Activated T-cell treated with anti-CD3 and anti-CD28 coated beads, Interleukin-2, amount 50 U/mL, for 48 hours (primary cell): ENCODE measurements at places on chromosomes 12 and 14.

- DNase-seq: no peak
Observed at GRCh38 chr14:71856199-71856919, 75.9 kb upstream of the RGS6 start.

GRCh38 chr12:15716581-15716980 lies 72.6 kb downstream of the EPS8 start:
- no peak for DNase-seq

DNA sequence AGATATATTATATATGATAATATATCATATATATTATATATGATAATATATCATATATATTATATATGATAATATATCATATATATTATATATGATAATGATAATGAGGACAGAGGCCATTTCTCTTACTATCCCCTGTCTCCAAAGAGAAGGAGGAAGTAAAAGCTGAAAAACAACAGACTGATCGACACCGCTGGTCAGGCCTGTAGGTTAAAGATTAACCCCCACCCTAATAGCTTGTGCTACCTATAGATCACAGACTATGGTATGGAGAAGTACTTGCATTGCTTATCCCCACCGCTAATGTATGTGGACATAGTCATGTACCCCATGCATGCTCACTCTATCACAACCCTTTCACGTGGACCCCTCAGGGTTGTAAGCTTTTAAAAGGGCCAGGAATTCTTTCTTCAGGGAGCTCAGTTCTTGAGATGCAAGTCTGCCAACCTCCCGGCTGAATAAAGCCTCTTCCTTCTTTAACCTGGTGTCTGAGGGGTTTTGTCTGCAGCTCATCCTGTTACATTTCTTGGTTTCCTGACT lies 786.1 kb upstream of the TMEM132C start:
- no peak for DNase-seq

- no peak for DNase-seq
Observed at GRCh38 chr12:64273527-64274403, 51.7 kb upstream of the KICS2 start.

DNA sequence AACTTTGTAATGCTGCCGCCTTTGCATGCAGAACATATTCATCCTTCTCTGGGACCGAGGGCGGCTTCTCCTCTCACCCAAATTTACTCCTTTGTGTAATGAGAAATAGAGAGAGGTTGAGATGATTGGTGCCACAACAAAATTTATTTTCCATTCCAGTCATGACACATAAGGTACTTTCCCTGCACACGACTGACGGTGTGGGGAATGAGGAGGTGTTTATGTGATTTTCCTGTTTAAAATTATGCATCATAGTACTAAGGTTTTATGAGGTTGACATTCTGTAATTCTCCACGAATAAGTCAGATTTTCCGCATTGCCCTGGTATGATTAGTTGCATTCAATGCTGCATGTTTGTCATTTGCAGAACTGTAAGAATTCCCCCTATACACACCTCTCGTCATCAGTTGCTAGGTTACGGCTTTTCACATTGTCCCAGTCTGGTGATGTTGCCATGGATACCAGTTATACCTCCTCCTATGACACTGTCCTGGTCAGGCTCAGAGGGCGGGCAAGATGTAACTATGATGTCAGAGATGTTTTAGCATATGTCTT lies 23.1 kb downstream of the BICDL1 start:
- DNase-seq: peak; percentile 78

GRCh38 chr14:80354860-80355581 lies 143.7 kb upstream of the DIO2 start:
- DNase-seq: no peak

DNA sequence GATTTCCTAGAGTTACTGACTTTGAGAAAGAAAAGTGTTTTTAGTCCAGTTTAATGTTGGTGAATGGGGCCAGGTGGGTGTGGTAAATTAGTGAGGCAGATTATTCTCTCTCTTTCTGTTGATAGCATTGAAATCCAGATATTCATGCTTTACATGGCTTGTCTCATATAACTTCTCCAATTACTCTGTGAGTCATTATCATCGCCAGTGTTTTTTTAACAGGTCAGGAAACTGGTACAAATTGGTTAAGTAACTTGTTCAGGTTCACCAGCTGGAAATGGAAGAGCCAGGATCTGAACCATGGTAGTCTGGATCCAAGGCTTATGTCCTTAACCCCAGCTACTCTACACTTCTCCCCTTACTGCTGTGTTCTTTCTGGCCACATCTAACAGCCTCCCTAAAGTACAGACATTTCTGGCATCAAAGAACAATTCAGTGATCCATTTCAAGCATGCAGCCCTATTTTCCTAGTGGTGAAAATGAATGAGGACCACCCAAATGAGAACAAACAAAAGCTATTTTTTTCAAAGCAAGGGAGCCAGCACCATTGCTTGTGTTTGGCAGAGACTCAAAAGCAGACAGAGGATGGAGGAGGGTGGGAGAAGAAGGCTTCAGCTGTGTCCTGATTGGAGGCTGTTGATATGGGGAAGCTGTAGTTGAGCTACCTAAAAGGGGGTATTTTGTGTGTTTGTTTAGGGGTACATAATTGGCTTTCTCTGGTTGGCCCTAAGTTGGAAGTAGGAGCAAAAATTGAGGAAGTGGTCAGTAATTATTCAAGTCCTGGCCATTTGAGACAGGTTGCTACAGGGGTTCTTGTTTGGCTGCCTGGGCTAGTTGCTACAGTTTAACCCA lies 1.7 kb downstream of the IRAK3 start:
- DNase-seq: no peak

DNA sequence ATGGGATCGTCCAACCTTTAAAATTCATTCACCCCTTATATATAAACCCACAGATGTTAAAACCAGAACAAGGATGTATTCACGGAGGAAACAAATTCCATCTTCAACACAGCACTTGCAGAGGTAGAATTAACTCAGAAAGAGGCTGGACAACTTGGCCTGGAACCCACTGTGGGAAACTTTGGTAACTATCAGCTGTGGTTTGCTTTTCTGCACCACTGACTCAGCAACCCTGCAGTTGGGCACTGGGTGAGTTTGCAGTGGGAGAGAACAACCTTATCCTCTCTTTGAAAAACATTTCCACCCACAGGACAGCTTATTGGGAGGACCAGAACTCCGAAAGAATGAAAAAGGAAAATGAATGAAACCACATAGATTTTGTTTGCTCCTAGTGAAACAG lies 66.3 kb downstream of the ZNF664 start:
- DNase-seq: no peak

- no peak for DNase-seq
Observed at GRCh38 chr14:64983439-64984310, 3.0 kb upstream of the FNTB start.

DNA sequence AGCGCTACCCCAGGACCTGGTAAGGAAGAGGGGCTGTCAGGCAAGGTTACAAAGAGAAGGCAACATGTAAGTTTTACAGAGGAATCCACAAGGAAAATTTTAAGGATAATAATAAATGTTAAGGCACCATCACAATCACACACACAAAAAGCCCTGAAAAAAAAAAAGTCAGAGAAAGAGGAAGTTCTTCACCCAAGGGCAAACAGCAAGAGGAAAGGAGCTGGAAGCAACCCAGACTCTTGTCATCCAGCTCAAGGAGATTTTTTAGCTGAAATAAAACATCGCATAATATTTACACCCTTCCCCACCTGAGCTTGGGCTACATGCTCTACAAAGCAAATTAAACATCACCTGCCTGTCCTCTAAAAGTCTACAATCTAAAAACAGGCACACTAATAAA lies 9.5 kb downstream of the SPTB start:
- DNase-seq: no peak

DNA sequence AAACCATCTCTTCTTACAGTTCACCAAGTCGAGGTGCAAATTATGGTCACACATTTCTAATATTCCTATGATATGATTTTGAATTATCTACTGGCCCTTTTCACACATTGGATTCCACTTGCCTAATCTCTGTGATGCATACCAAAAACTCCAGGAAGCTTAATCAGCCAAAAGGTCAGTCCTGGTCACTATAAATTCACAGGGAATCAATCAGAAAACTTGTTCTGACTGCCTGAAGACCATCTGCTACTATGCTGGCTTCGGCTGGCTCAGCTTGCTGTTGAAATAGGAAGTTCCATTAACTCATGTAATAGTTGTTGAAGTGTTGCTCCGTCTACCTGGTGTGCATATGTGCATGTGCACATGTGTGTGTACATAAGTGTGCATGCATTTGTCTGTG lies 142.8 kb upstream of the FLRT2 start:
- DNase-seq: no peak

- DNase-seq: no peak
Observed at GRCh38 chr12:71195338-71195896, 37.6 kb upstream of the TSPAN8 start.

GRCh38 chr12:4787965-4788364 lies 67.8 kb downstream of the GALNT8 start:
- no peak for DNase-seq

DNA sequence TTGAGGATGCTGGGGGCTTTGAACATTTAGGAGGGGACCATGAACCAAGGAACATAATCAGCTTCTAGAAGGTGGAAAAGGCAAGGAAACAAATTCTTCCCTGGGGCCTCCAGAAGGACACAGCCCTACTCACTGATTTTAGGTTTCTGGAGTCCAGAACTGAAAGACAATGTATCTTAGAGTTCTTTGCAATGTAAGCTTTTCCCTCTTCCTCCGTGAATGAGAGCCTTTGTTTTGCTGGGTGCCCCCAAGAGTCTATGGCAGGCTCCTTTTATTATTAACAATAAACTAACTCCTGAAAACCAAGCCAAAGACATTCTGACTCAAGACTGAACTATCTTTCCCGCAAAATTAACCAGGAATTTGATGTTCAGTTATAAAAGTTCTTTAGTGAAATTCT lies 204.1 kb downstream of the STXBP6 start:
- no peak for DNase-seq

DNA sequence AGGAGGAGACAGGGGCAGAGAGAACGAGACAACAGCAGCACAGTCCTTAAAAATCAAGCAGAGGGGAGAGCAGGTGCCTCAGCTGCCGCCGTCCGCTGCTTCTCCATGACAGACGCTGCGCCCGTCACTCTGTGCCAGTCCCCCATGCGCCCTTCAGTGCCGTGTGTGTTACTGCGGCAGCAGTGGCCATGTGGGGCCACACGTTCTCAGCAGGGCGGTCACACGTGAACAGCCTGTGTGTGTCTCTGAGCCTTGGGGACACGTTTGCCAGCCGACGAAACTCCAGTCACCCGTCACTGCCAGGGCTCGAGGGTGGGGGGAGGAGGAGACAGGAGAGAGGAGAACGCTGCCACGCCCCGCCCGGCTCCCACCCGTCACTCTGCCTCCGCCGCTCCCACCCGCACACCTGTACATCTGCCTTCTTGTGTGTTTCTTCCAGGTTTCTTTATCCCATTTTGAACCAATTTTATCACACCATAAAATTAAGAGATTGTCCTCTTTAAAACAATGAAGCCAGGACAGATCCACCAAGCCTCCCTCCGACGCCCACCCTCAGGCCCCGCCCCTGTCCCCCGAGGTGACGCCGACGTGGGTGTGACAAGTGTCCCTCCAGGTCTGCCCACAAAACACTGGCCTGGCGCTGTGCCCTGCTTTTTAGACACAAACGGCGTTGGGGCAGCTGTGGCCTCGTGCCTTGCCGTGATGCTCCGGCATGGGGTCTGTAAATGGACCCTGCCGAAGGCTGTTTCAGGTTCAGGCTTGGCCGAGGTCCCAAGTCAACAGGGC lies 58.2 kb downstream of the GALNT9 start:
- DNase-seq: no peak

- DNase-seq: no peak
Observed at GRCh38 chr14:101363261-101363555, 198.1 kb upstream of the DIO3 start.

DNA sequence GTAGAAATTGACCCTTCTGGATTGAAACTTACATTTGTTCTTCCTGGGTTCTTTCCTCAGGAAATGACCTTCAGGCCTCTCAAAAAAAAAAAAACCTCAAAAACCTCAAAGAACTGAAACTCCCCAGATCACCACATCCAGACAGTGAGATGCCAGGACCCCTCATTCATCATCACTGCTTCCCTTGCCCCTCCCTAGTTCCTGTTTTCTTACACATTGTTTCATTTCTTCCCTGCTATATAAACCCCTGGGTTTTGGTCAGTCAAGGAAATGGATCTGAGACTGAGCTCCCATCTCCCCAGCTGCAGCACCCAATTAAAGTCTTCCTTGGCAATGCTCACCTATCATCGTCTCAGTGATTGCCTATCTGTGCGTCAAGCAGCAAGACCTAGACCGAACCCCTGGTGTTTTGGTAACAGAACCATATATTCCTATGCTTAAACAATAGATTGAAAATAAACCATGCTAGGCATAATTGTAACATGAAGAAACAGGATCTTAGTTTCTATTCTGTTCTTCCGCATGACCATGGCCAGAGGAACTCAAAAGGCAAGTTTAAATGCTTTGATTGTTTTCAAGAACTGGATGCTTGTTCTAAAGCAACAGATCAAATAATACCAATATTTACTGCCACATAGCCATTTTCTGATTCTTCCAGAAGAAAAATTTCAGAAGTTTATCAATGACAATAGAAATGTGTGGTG lies 108.0 kb upstream of the MAX start:
- DNase-seq: no peak

DNA sequence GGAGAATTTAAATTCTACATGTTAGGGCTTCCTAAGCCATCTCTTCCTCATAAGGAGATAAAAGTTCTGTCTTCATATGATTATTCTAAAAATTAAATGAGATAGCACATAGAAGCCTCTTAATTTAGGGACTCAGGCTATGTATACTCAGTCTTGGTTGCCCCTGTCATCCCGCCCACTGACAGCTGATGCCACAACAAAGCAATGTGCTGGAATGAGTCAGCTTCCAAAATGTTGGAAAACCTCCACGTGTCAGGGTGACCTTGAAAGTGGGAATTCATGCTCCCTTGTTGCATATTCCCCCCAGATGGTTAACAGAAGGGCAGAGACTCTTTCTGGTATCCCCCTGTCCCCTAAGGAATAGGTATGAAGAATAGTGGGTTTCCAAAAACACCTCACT lies 238.0 kb upstream of the DDHD1 start:
- no peak for DNase-seq

- peak; percentile 64 for DNase-seq
Observed at GRCh38 chr14:53151523-53152183, 1.5 kb downstream of the DDHD1 start.

GRCh38 chr12:64900540-64900939 lies 76.1 kb downstream of the TBC1D30 start:
- DNase-seq: no peak

GRCh38 chr12:99977550-99977949 lies 7.2 kb downstream of the ANKS1B start:
- DNase-seq: no peak

DNA sequence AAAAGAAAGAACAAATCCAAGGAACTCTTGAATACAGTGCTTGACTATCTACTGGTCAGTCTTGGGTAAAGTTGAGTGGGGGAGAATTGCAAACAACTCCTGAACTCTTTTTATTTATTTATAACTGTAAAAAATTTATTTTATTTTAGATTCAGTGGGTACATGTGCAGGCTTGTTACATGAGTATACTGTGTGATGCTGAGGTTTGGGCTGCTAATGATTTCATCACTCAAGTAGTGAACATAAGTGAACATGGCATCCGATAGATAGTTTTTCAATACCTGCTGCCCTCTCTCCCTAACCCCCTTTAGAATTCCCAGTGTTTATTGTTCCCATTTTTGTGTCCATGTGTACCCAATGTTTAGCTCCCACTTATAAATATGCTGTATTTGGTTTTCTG lies 3.2 kb upstream of the GSG1 start:
- DNase-seq: no peak

GRCh38 chr14:74504412-74504811 lies 10.8 kb downstream of the ISCA2 start:
- no peak for DNase-seq

- no peak for DNase-seq
Observed at GRCh38 chr12:122927756-122928403, 32.0 kb upstream of the VPS37B start.

- no peak for DNase-seq
Observed at GRCh38 chr12:13046964-13047363, 2.8 kb downstream of the FAM234B start.
